NCI-H226 (cell line): ENCODE measurements at places on chromosomes 11 and 22.

- no peak for DNase-seq
These were observed 404.3 kb downstream of the JRKL start for GRCh38 chr11:96794152-96794551.

- DNase-seq: no peak
These were observed 107.1 kb upstream of the RASSF10 start for GRCh38 chr11:12901874-12902481.

- DNase-seq: no peak
These were observed 2.9 kb downstream of the TPCN2 start for GRCh38 chr11:69051381-69052342.

- DNase-seq: no peak
These were observed 366.8 kb downstream of the SHANK2 start for GRCh38 chr11:70885281-70886231.

DNA sequence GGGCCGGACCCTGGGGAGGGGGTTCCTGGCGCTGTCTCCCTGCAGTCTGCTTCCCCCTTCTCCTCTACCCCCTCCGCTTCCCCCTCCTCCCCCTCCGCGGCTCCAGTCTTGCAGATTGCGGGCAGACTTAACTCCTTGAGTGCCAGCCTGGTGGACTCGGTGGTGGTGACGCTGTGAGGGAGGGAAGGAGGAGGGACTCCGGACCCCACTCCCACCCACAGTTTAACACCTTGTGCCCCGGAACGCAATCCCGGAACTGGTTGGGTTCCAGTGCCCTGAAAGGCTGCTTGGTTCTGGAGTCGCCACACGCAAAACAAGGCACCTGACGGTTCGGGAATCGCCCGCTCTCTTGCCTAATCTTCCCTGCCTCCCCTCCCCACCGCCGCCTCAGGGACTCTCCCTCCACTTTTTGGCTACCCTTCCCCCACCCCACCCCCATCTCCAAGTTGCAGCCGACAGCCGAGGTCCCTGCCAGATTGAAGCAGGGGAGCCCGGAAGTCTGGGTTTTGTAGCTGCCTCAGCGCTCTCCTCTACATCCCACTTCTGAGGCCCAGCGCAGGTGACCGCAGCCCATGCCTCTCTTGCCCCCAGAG lies 3.9 kb upstream of the BCL9L start:
- peak; percentile 86 for DNase-seq

DNA sequence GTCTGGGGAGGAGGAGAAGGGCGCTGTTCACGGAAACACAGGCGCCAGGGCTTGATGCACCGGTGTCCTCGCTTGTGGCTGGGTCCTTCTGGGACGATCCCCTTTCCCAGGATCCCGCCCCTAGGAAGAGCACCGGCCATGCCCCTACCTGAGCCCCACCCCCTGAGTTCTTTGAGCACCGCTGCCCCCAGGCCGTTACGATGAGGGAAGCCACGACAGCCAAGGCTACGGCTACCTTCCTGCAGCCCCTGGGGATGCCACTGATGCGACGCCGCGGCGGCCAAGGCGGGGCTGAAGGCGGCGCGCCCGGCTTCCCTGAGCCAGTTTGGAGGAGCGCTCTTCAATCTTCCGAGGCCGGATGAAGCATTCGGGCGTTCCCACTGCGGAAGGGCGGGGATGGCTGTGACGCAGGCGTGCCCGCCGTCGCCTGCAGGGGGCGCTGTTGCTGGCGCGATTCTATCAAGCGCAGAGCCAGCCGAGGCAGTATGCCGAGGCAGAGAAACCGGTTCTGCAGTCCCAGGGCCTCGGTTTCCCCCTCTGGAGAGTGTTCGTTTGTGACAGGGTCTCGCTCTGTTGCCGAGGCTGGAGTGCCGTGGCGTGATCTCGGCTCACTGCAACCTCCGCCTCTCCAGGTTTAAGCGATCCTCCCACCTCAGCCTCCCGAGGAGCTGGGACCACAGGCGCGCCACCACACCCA lies 9.7 kb upstream of the NEFH start:
- DNase-seq: peak; percentile 16

DNA sequence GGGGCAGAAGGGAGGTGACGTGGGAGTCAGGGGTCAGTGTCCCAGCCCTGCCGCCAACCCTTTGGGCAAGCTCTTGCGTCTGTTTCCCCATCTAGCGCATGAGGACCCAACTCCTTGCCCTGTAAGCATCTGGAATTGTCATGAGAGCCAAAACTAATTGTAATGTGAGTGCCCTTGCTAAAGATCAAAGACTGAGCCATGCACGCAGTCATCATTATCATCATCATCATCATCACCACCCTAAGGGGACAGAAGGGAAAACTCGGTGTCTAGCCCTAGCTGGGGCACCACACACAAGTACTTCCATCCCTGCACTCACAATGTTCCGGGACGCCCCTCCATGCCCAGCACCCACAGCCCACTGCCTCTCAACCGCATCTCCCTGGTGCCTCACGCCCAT lies 2.5 kb downstream of the LIF start:
- no peak for DNase-seq

DNA sequence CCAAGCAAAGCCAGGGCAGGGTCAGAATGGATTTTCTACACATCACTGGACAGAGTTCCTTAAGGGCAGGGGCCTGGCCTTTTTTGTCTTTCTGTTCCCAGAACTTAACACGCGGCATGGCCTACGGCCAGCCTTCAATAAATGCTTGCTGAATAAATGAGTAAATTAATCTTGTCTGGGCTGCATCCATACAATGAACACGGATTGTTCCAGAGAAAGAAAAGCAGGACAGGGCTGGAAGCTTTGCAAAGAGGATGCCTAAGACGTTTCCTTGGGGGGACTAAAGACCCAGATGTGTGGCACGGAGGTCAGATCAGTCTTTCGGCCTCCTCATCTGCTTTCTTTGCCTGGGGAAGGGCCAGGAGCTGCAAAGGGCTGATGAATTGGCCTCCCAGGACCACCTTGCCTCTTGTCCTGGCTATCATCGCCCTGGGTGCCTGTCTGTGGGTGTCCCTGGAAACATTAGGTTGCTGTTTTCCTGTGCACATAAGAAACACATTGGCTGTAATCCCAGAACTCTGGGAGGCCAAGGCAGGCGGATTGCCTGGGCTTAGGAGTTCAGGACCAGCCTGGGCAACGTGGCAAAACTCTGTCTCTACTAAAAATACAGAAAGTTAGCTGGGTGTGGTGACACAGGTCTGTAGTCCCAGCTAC lies 20.8 kb upstream of the RFPL3 start:
- no peak for DNase-seq

- DNase-seq: no peak
These were observed 3.5 kb downstream of the INS start for GRCh38 chr11:2157294-2158040.

GRCh38 chr11:88327061-88327460 lies 10.5 kb downstream of the CTSC start:
- DNase-seq: no peak

DNA sequence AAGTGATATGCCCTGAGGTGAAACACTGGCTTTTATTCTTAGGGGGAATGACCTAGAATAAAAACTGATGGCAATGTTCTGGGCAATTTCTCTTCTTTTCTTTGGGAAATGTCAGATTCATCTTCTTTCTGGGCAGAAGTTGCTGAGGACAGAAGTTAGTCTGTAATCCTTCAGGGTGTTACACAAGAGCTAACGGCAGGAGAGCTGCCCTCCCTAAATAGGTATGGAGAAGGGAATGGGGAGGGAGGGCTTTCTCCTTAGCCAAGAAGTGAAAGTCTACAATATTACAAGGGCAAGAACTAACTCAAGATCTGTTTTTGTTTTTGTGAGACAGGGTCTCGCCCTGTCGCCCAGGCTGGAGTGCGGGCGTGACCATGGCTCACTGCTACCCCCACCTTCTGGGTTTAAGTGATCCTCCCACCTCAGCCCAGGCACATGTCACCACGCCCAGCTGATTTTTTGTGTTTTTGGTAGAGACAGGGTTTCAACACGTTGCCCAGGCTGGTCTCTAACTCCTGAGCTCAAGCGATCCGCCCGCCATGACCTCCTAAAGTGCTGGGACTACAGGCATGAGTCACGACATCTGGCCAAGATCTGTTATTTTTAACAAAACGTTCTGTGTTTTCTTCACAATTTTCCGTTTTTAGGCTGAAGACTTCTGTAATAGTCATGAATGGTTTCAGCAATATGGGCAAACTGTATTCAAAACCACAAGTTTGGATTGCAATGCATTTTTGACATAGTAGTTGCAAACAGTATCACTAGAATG lies 7.2 kb downstream of the PIWIL4 start:
- peak; percentile 69 for DNase-seq

- DNase-seq: no peak
These were observed 61.1 kb downstream of the FLRT1 start for GRCh38 chr11:64096835-64097234.

GRCh38 chr22:45980761-45981160 lies 3.8 kb upstream of the WNT7B start:
- DNase-seq: no peak

GRCh38 chr11:19336331-19336730 lies 95.6 kb upstream of the E2F8 start:
- DNase-seq: no peak

- no peak for DNase-seq
These were observed 10.2 kb upstream of the GRK3 start for GRCh38 chr22:25554238-25554671.

- DNase-seq: no peak
These were observed 23.8 kb upstream of the CAPRIN1 start for GRCh38 chr11:34027516-34028408.

DNA sequence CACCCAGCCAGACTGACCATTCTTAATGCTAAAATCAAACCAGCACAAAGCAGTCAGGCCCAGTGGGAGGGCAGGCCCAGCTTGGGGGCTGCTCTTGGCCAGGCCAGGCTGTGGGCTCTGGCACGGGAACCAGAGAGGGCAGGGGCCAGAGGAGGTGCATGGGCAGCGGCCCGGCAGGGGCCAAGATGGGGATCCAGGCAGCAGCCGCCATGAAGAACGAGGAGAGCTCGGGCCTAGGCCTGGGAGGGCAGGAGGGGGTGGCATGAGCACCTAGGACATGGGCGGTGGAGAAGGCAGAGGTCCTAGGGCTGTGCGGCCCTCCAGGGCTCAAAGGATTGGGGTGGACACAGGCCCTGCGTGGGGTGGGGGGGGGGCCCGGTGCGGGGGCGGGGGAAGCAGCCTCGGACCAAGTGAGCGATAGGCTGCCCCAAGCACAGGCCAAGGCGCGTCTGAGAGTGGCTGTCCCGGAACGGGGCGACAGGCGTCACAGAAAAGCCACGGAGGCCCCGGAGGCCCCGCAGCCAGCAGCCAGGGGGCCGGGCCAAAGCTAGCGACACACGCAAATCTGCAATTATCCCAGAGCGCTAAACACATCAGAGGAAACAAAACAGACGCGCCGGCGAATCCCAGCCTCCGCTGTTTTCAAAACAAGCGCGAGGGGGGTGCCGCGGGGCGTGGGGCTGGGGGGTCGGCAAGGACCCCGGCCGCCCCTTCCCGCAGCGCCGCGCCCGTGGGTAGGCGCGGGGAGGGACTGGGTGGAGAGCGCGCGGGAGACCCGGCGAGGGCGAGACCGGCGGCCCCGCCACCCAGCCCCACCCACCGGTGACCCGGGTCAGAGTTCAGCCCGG lies 8.3 kb downstream of the PLXNB2 start:
- no peak for DNase-seq

- DNase-seq: no peak
These were observed 422 bp downstream of the DENND6B start for GRCh38 chr22:50326225-50326955.

GRCh38 chr11:43419460-43419859 lies 60.7 kb downstream of the TTC17 start:
- no peak for DNase-seq

- DNase-seq: no peak
These were observed 45.9 kb upstream of the ARHGAP20 start for GRCh38 chr11:110757962-110758755.

- DNase-seq: no peak
These were observed 571.8 kb downstream of the BRD1 start for GRCh38 chr22:49255741-49256318.

GRCh38 chr11:126483621-126484195 lies 128.2 kb downstream of the ST3GAL4 start:
- DNase-seq: no peak

DNA sequence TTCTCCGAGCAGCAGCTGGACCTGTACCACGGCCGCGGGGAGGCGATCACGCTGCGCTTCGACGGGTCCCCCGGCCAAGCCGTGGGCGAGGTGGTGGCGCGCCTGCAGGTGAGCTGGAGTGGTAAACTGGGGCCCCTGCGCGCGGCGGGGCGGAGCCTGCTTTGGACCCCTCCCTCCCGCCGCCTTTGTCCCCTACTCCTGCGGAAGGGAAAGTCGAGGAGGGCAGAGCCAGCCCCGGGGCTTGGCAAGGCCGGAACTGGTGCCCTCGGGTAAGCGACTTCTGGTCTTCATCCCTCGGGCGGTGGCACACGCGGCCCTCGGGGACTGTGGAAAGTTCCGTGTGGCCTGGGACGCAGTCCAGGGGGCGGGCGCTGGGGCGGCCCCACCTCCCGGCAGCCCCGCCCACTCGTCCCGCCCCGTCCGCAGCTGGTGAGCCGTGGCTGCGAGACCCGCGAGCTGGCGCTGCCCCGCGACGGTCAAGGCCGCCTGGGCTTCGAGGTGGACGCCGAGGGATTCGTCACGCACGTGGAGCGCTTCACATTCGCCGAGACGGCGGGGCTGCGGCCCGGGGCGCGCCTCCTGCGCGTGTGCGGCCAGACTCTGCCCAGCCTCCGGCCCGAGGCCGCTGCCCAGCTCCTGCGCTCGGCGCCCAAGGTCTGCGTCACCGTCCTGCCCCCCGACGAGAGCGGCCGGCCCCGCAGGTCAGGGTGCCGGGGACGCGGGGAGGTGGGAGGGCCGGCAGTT lies 9.2 kb downstream of the SIPA1 start:
- no peak for DNase-seq

DNA sequence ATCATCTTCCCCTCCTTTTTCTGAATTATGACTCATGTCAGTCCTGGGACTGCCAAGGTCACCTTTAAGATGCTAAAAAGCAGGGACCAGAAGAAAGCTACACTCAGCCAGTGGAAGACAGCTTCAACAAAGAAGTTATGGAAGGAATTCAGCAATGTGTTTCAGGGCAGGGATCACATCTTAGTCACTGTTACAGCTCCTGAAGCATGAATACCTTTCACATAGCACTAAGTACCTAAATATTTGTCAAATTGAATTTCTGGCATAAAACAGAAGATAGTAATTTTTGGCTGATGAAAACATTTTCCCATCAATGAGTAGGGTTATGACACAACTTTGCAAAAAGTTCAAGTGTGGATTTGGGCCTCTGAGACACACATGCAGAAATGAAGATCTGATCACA lies 5.2 kb downstream of the DDB1 start:
- no peak for DNase-seq

GRCh38 chr11:119847853-119848252 lies 118.9 kb upstream of the NECTIN1 start:
- DNase-seq: no peak

- DNase-seq: no peak
These were observed 82.3 kb downstream of the PTPRJ start for GRCh38 chr11:48062649-48063048.

DNA sequence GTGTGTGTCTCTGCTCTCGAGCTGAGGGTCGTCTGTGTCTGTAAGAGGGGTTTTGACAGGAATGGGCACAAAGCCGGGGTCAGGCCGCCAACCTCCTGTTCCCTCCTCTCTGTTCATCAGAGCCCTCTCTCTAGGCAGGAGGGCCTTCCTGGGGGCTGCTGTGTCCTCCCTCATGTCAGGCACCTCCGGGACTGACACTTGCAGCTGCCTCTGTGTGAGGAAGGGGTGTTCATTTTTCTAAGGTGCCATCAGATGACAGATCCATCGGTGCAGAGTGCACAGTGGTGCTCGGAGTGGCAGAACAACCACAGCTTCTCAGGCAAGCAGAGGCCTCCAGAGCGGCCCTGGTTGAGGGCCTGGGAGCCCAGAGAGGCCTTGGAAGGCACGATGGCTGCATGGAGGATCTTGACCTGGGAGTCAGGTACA lies 265.4 kb upstream of the B3GAT1 start:
- DNase-seq: no peak

GRCh38 chr11:128714881-128715280 lies 21.0 kb downstream of the FLI1 start:
- DNase-seq: peak; percentile 99
